ENCODE measurements at places on chromosomes 7 and 10.

GRCh38 chr7:41912426-41912825, 209.5 kb upstream of the INHBA start:
- DNase-seq = no peak

DNA sequence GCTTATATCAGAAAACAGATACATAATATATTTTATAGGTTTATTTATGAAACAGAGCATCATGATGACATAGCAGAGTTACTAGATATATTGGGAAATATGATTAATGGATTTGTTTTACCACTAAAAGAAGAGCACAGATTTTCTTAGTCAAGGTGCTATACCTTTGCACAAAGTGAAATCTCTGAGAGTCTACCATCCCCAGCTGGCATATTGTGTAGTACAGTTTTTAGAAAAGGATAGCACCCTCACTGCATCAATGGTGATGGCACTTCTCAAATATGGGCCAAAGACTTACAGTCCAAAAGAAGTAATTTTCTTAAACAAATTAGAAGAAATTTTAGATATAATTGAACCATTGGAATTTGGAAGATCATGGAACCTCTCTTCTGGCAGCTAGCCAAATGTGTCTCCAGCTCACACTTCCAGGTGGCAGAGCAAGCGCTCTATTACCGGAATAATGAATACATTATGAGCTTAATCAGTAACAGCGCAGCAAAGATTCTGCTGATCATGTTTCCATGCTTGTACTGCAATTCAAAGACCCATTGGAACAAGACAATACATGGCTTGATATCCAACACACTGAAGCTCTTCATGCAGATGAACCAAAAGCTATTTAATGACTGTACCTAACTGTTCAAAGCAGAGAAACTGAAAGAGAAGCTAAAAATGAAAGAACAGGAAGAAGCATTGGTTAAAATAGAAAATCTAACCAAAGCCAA, 21.9 kb upstream of the CREB3L2 start:
- peak; percentile 26 for DNase-seq

DNA sequence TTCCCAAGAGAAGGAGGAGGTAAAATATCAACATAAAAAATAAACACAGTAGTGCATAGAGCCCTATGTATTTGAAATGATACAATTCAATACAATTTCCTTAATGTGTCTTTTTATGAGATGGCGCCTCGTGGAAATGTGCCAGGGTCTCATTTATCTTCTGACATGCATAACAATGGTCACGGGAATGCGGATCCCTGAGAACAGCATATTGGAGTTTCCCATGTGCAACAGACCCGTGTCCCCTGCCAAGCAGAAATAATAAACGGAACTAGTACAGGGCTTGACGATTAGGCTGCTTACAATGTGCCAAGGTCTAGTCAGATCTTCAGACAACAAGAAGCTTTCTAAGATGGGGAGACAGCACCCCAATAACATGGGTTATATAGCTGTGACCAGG, 217.9 kb downstream of the ARHGAP21 start:
- DNase-seq = no peak

DNA sequence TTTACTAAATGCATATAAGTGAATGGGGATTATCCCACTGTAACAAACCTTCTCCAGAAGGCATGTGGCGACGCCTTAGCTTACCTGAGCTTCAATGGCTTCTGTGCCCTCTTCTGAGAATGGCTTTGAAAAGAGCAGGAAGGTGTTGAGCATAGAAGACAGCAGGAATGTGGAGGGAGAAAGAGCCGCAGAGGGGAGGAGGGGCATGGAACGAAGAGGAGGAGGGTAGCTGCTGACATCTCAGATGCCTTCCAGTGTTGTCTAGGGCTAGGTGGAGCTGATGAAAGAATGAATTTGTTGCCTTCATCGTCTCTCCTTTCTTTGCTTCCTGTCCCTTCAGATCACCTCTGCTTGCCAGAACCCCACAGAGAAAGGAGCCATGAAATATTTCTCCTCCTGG, 86.2 kb downstream of the ITIH5 start:
- no peak for DNase-seq

DNA sequence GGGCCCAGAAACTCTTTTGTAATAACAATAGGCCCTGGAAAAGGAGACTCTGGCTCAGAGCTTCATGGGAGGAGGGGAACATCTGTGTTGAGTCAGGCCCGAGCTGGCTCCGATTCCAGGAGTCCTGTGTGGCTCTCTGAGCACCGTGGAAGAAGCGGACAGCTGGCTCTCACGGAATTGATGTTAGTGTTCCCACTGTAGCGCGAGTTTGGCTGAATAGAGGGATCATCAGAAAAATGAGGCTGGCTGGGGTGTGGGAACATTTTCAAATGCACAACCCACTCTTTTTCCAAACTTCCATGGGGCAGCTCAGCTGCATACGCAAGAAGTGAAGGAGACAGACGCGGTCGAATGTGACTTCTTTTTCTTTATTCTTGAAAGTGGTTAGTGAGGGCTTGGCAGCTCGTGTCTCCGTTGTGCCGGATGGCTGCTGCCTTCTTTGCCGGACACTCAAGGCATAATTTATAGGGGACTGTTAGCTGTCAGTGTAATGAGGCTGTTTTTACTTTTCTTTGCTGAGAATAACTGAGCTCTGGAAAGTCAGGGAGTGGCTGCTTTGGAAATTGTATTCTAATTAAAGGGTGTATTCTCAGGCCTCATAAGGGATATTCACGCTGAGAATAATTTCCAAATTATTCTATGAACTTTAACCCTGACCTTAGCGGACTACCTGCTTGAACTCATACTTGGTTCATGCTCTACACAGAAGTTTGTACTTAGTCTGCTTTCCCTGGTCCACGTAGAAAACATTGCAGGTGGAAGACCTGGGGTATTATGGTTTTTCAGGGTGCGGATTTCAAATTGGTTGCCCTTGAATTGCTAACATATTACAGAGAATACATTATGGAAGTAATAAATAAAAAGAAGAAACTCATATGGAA, 23.1 kb downstream of the MDFIC start:
- no peak for DNase-seq

GRCh38 chr10:6729861-6730344, 149.8 kb upstream of the PRKCQ start:
- no peak for DNase-seq

- DNase-seq = no peak
Observed at GRCh38 chr10:44307691-44308090, 77.2 kb downstream of the CXCL12 start.

- peak; percentile 80 for DNase-seq
Observed at GRCh38 chr10:79184145-79184625, 115.4 kb downstream of the ZMIZ1 start.

DNA sequence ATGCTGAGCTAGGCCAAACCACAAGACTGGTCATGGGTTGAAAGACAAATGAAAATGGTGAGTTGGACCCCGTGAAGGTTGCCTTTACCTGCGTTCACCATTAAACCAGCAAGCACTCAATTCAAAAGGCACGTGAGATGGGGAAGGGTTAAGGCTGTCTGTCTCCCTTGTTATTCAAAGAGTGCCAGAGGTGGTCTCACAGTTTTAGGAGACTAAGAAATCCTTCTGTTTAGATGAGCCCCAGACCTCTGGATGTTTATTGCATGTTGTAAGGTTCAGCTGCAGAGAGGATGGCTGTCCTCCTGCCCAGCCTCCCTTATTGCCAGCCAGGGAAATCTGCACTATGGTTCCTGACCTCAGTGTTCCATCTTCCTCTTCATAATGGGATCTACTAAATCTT, 498.0 kb upstream of the CELF2 start:
- no peak for DNase-seq

DNA sequence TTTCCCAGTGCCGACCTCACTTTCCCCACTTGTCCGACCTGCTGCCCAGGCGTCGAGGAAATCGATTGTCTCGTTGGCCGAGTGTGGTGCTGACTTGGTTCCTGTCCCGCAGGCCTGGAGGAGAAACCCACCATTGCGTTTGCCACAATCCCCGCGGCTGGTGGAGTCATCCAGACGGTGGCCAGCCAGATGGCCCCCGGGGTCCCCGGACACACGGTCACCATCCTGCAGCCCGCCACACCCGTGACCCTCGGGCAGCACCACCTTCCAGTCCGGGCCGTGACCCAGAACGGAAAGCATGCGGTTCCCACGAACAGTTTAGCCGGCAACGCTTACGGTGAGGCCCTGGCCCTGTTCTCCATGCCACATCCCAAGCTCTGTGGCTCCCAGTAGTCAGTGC, 14.5 kb upstream of the AP5Z1 start:
- DNase-seq = no peak

DNA sequence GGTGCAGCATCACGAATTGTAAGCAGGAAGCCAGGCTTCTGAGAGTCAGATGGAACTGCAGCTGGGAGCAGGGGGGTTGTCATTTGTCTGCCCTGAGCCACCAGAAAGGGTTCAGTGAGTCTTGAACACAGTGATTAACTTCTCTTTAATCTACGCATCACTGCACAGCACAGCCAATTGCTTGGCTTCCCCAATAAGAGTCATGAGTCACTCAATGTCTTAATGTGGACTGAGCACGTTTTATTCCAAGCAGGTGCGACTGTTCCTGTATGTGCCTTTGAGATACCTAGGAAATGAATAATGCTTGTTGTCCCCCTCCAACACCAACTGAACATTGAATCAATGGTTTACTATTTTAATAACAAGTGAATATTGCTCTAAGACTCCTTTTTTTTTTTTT, 26.0 kb upstream of the PLEKHA1 start:
- DNase-seq = peak; percentile 53
